ENCODE measurements at places on chromosomes 7 and 10.

DNA sequence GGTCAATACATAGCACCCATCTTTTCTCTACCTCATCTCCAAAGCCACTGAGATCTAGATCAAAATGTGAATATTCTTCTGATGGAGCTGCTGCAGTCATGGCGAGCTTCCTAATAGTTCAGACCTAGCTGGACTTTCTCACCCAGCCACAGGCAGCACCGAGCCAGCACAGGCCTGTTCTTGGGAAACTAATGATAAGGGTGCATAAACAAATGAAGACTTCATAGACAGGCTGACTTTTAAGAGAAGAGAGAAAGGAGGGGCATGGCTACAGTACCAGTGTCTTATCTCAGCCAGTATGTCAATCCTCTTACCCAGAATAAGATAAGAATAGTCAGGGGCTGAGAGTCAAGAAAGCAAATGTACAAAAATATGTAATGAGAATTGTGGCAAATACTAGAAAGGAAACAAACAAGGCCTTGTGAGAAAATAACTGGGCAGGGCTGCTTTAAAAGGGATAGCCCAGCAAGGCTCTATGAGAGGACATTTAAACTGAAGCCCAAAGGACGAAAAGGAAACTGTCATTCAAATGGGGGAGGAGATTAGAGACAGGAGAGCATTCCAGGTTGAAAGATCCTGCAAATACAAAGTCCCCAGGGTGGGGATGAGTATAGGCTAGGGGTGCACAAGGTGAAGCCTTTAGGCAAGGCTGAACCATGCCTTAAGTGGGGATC, 21.8 kb upstream of the CDK14 start:
- no peak for DNase-seq

DNA sequence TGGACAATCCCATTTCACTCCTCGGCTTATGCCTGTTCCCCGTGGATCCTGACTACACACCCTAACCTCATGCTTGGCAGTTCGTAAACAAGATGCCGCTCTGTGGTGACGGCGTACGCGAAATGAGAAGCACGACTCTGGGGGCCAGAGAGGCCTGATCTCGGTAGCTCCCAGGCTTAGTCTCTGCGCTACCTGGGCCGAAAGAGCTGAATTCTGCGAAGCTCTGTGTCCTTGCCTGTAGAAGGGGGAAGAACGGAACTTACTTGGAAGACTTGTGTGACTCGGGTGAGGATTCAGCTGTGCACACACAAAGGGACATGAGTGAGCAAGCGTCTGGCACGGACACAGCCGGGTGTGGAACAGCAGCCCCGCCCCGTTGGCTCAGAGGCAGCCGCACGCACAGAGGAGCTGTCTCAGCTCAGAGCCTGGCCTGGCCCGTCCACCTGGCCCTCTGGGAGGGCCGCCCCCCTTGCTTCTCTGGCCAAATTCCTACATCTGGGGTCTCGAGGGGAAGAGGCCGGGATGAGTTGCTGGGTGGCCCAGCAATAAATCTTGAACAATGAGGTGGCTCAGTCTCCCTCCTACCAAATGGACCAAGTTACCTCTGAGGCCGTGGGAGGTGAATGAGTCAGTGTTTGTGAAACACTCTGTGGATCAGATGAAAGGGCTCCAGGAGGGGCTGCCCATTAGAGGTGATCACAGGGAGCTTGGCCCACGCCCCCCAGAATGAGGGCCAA, 83.8 kb downstream of the PDGFA start:
- peak; percentile 5 for DNase-seq

- DNase-seq, result no peak
Measured at GRCh38 chr7:118573085-118573484, 348.6 kb downstream of the ANKRD7 start.

DNA sequence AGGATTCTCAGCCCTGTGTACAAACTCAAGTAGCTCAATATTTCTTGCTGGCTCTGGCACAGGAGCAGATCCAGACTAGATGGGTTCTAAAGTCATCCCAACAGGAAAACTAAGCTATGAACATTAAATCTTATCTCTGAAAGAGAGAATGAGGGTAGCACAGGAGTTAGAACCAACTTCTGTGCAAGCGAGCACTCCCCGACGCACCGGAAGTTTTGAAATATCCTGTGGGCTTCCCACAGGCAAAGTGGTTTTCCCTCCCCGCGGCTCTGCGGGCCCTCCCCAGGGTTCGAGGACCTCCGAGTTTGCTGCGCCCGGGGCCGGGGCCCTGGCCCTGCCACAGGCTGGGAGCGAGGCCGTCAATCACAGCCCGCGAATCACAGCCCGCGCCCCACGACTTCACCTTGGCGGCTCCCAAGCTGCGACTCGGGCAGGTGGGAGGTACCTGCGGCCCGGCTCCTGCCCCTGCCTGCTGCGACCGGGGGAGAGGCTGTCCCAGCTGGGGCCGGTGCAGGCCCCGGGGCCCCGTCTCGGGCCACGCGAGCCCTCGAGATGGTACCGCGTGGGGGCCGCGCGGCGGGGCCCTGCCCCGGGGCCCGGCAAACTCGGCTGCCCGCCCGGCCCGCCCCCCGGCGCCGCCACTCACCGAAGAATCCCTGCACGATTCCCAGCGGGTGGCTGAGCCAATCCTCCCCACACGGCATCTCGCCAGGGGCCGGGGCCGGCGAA, 598 bp downstream of the MCMBP start:
- DNase-seq, result peak; percentile 21

- DNase-seq, result no peak
Measured at GRCh38 chr7:130266258-130266960, at the start of gene CPA2. CPA2 (plus strand) TSS chr7:130266863; CDS start chr7:130266882, 19 bp downstream.

DNA sequence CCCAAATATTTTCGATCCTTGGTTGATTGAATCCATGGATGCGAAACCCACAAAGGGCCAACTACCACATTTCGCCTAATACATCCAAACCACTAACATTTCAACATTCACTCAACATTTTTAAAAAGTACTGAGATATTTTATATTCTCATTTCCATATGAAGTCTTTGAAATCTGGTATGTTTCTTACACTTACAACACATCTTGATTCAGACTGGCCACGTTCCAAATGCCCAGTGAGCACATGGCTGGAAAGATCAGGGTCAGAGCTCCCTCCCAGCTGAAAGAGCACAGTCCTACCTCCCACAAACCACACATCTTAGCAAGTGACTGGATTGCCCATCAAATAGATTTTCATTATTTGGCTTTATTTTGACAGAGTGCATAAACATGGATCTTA, 18.9 kb downstream of the NCAPG2 start:
- no peak for DNase-seq

DNA sequence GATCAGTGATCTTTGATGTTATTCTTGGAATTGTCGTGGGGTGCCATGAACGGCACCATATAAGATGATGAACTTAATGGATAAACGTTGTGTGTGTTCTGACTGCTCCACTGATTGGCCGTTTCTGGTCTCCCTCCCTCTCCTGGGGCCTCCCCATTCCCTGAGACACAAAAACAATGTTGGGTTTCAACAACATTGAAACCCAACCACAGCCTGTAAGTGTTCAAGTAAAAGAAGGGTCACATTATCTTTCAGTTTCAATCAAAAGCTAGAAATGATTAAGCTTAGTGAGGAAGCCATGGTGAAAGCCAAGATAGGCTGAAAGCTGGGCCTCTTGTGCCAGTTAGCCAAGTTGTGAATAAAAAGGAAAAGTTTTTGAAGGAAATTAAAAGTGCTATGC, 19.5 kb downstream of the EN2 start:
- DNase-seq, result no peak

- no peak for DNase-seq
Measured at GRCh38 chr10:94602729-94603515, 57.3 kb downstream of the HELLS start.

- no peak for DNase-seq
Measured at GRCh38 chr10:19119191-19119590, 70.6 kb downstream of the MALRD1 start.

DNA sequence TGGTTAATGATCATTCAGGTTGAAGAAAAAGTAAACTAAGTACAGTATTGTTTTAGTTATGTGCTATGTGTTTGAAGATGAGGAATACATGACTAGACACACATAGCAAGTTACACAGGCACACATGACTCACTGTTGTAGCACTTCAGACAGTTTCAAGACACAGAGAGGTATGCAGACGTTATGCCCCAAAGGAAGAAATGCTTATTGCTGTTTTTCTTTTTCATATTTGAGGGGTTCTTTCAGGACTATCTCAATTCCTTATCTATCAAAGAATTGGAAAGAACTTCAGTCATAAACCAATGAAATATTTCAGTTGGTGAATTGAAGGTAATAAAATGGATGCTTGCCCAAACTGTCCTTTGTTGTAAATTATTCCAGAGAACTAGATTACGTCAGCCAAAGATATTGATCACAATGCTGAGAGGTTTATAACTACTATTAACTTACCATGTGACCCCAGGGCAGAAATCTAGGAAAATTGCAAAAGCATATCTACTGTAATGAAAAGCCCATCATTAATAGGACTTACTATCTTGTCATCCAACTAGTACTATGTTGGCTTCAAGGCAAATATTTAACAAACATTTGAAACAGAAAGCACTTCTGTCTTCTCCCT, 61.2 kb upstream of the CAPZA2 start:
- DNase-seq, result no peak

GRCh38 chr7:40437498-40437897, 302.7 kb downstream of the SUGCT start:
- DNase-seq, result no peak

DNA sequence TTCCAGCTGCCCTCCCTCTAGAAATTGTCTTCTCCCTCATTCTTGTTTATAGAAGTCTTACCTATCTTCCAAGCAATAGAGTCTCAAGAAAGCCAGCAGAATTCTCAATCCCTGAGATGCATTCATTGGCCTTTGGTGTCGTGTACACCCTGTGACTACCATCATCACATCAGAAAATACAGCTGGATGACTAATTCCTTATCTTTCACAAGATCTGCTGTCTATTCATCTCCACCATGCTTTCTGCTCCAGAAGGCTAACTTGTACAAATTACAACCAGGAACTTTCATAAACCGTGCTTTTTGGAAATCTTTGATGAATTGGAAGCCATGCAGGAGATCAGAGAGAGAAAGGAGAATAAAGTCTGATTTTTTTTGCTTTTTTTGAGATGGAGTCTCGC, 1062.9 kb upstream of the GHITM start:
- DNase-seq, result no peak

DNA sequence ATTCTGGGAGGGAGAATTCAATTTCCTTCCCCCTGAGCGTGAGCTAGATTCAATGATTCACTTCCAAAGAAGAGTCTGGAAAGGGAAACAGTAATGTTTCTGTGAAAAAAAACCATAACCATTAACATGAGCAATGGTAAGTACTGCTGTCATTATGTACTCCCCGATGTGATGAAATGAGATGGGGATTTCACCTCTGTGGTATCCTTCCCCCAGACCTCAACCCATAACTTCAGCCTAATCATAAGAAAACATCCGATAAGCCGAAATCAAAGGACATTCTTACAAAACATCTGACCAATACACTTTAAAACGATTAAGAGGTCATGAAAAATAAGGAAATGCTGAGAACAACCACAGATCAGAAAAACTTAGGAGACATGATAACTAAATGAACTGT, 27.2 kb downstream of the EZH2 start:
- no peak for DNase-seq

DNA sequence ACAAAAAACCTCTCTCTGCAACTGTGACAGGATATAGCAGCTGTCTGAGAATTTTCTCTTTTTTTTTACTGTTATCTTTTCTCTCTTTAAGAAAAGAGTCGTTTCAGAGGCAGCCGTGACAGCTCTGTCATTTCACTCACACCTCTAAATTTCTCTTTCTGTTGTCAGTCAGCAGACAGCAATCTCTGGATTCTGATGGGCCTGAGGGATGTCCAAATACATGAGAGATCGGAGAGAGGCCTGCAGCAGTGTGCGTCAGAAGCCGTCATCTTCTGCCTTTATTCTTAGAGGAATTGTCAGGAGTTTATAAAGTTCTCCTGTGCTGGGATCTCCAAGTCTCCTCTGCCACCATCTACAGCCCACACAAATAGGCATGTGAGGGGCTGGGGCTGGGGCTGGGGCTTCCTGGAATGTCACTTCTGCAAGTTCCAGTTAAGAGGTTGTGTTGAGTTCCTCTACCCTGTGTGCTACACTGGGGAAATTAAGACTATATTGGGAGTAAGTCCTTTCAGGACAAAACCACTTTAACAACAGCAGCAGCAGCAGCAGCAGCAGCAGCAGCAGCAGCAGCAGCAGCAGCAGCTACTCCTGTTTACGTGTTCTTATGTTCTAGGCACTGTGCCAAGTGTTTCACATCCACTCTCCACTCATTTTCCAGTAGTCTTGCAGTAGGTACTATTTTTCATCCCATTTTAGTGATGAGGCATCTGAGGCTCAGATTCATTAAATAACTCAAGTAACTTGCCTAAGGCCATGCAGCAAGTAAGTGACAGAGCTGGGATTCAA, 541.3 kb downstream of the LRMDA start:
- DNase-seq, result no peak

DNA sequence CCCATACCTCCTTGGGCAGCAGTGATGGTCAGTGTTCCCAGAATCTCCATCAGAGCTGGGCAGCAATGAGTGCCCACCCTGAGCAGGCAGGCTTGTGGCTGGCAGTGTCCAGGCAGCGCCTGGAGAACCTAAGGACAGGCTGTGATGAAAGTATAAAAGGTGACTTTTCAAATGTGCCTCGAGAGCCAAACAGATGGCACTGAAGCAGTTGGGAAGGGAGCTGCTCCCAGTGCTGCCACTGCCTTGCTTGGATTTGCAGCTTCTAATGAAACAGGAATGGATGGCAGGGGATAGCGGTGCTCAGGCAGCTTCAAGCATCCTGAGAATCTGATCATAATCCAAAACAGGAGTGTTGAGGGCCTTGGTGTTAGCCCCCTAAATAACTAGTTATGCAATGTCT, 179.8 kb upstream of the AOAH start:
- no peak for DNase-seq

- no peak for DNase-seq
Measured at GRCh38 chr7:112726076-112726475, 64.1 kb downstream of the TMEM168 start.

DNA sequence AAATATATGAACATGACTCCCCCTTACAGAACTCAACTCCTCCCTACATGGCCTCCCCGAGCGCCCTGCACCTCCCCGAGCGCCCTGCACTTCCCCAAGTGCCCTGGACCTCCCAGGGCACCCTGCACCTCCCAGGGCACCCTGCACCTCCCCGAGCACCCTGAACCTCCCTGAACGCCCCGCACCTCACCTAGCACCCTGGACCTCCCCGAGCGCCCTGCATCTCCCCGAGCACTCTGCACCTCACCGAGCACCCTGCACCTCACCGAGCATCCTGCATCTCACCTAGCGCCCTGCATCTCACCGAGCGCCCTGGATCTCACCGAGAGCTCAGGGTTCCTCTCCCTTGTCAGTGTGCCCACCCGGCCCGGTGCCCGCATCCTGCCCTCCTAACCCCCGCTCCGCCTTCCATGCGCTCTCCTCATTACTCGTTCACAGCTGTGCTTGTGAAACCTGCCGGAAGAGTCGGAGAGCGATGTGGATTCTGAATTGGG, 134.3 kb downstream of the ACTR3B start:
- no peak for DNase-seq

GRCh38 chr7:78178319-78178718, 379.7 kb downstream of the PHTF2 start:
- no peak for DNase-seq

- no peak for DNase-seq
Measured at GRCh38 chr10:50992972-50993766, 81.1 kb upstream of the PRKG1 start.

GRCh38 chr10:36499693-36500092, 625.7 kb upstream of the ANKRD30A start:
- DNase-seq, result no peak

- no peak for DNase-seq
Measured at GRCh38 chr7:38052786-38053185, 125.3 kb upstream of the STARD3NL start.

GRCh38 chr10:13894412-13895093, 307.8 kb downstream of the PRPF18 start:
- no peak for DNase-seq

Measured in stimulated activated CD8-positive, alpha-beta memory T cell treated with anti-CD3 and anti-CD28 coated beads, Interleukin-7, amount 100 ng/mL, for 24 hours (primary cell).